A549 treated with CORT108297 at 1 μM for 4 hours (cell line): ENCODE measurements at places on chromosomes 6 and 20. TPM values are rescaled to one million over a fixed set of nuclear protein-coding genes. Genes with fewer than 3 reads are reported as not detected.

SS18L1 gene
- 6.6 to 11.0 TPM (median 10.3 TPM) in 5 replicates for total RNA-seq

FILIP1 gene
- total RNA-seq, result 0.18 to 0.53 TPM (median 0.32 TPM) in 5 replicates

RNF8 gene
- total RNA-seq, result 20.1 to 24.7 TPM (median 22.3 TPM) in 5 replicates

SIRPA gene
- 25.7 to 32.4 TPM (median 27.9 TPM) in 5 replicates for total RNA-seq

ADTRP gene
- 0.27 to 0.53 TPM (median 0.36 TPM) in 5 replicates for total RNA-seq

GPANK1 gene
- 10.8 to 12.2 TPM (median 11.7 TPM) in 5 replicates for total RNA-seq

STK38 gene
- total RNA-seq, result 16.7 to 21.4 TPM (median 18.3 TPM) in 5 replicates
